ENCODE measurements at places on chromosomes 5 and 9.

GRCh38 chr5:51484326-51484725 is 101.1 kb downstream of the ISL1 start:
- DNase-seq: no peak

- no peak for DNase-seq
Measured at GRCh38 chr5:110342683-110343082, 383.8 kb downstream of the TMEM232 start.

GRCh38 chr5:180127682-180128670 is 56.4 kb upstream of the RNF130 start:
- peak; percentile 35 for DNase-seq

DNA sequence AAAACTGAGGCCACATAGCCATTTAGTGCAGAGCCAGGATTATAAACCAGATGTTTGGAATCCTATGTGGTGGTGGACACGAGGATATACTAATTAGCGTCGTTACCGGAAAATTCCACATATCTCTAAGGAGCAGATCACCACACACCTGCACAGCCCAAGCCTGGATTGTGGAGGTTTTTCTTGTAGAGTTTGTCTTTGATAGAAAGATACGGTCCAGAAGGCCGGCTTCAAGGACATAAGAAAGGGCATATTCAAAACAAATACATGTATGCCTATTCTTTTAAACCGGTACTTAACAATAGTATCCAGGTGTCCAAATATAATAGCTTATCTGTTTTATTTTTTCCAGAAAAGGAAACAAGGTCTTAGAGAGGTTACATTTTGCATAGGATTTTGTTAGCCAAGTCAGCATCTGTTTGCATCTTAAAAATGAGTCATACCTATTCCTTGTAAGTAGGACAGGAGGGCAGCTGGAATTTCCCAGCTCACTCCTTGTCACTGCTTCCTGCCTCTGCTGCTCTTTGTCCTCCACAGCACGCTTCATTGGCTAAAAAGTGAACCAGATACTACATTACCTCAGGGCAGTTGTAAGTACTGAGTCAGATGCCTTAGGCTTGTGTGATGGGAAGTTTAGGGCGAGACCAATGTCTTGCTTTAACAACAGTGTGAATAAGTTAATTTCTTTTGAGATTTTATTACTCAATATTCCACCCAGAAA is 3.6 kb downstream of the TMC1 start:
- no peak for DNase-seq

All from mesothelial cell of epicardium (in vitro differentiated cells).